ENCODE measurements at places on chromosomes 12 and 14.

DNA sequence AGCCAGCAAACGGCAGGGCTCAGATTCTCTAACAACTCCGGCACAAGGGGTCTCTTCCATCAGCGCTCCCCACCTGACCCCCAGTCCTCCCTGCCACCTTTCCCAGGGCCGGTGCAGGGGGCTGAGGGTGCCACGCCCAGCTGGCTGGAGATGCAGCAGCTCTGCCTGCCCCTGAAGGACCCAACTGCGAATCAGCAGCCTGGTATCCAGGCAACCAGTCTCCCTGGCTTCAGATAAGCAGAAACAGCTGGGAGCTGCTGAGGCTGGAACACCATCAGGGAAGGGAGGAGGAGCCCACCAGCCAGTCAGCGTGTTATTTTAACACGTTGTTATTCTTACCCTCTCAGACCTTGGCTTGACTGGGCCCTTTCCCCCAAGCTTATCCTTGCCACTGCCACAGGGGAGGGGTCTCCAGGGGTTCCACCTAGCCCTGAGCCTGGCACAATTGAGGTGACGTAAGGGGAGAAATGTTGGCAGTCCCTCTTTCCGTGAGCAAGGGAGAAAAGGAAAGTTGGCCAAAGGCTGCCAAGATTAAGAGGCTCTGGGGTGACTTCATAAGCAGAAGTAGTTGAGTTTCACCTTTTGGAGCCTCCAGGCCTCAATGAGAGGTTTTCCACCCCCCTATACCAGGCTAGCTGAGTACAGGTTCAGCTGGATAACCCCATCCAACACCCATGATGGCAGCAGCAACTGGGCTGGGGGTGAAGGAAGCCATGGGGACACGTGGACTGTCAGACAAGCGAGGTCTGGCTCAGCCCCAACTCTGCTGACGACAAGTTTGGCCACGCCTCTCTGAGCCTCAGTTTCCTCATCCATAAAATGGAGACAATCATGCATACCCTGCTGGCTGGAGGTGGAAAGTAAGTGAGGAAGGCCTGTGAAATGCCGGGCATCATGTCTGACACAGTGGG, 91.1 kb downstream of the IRF2BPL start:
- DNase-seq = peak; percentile 70

DNA sequence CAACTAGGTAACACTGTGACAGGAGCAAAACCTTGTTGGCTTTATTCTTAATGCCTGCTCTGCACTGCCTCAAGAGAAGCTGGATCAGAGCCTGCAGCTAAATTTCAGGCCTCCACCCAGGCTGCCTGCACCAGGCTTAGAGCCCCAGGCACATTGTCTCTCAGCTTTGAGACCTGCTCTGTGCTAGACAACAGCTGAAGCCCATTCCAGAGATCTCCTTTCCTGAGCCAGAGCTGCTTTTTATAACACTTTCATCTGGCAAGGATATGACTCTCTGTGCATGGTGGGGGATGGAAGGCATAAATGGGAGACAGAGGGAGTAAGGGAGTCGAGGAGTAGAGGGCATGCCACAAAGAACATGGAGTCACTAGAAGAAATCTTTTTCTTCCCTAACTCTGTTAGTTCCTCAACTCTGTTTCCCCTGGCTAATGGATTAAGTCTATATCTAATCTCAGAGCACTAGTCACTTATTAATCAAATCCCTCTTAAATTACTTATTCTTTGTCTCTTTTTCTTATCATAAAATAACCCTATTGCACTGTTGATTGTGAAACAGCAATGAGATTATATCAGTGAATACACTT, 27.1 kb upstream of the LUM start:
- DNase-seq = peak; percentile 25

DNA sequence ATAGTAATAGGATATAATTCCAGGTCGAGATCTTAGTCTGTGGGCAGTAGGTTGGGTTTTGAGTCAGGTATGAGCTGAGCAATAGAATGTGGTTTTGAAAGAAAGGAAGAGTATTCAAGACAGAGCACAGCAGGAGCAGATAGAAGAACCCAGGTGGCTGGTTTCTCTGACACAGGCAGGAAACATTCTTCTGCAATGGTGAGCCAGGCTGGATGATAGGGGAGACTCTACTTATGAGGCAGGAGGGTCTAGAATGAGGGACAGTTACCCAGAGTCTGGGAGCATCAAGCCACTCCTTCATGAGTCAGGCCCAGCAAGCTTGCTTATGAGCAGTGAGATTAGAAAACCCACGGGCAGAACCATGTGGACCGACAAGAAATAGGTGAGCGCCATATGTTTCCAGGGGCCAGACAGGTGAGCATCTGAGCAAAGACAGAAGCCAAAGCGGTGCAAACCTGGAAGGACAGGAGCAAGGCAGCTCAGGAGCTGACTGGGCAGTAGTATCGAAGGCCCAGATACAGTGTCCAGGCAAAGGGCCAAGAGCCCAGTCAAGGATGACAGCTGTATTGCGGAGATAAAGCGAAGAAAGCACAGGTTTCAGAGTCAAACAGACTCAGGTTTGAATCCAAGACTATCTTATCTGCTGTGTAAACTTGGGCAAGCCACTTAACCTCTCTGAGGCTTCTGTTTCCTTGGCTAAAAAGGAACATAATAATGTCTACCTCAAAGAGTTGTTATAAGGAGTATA, 22.5 kb upstream of the PCNX1 start:
- no peak for DNase-seq

- DNase-seq = no peak
Observed at GRCh38 chr14:91348845-91349465, 68.7 kb downstream of the CCDC88C start.

GRCh38 chr12:124566161-124566996, 1.0 kb downstream of the NCOR2 start:
- DNase-seq = peak; percentile 88

- DNase-seq = no peak
Observed at GRCh38 chr14:30966415-30967363, 58.8 kb upstream of the AP4S1 start.

DNA sequence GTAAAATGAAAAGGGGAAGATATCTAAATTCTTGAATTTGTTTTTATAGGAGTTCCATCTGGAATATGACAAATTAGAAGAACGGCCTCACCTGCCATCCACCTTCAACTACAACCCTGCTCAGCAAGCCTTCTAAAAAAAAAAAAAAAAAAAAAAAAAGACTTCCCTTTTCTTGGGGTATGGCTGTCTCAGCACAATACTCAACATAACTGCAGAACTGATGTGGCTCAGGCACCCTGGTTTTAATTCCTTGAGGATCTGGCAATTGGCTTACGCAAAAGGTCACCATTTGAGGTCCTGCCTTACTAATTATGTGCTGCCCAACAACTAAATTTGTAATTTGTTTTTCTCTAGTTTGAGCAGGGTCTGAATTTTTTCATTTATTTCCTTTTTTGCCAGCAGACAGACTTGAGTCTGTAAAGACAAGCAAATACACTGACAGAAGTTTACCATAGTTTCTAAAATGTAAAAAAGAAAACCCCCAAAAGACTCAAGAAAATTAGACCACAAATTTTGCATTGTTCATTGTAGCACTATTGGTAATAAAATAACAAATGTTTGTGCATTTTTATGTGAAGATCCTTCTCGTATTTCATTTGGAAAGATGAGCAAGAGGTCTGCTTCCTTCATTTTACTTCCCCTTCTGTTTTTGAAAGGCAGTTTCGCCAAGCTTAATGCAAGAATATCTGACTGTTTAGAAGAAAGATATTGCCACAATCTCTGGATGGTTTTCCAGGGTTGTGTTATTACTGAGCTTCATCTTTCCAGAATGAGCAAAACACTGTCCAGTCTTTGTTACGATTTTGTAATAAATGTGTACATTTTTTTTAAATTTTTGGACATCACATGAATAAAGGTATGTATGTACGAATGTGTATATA, 12.1 kb upstream of the KCNMB4 start:
- no peak for DNase-seq

- DNase-seq = no peak
Observed at GRCh38 chr14:26810631-26811030, 212.8 kb upstream of the NOVA1 start.

- peak; percentile 61 for DNase-seq
Observed at GRCh38 chr12:91326058-91327027, 143.7 kb upstream of the DCN start.

DNA sequence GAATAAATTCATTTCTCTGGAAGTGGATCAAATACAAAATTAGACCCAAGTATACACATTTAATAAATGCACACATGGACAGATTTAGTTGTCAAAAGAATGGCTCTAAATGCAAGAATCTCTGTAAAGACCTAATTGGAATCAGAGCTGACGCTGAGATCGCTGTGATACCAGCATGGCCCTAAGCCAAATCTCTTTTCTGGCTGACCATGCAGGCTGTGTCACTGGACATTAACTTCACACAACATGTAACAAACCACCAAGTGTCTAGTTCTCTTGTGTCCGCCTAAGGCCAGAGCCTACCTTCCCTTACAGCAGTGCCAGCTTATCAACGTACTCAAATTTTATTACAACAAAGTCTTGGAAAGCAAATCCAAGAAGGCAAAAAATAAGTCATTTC, 127.5 kb downstream of the MED13L start:
- no peak for DNase-seq

GRCh38 chr12:41661141-41661765, 473.1 kb downstream of the PDZRN4 start:
- DNase-seq = no peak

GRCh38 chr14:54189748-54190354, 207.0 kb upstream of the CDKN3 start:
- peak; percentile 53 for DNase-seq

GRCh38 chr14:50311337-50311971, 575 bp downstream of the L2HGDH start:
- DNase-seq = peak; percentile 51

GRCh38 chr14:73753887-73754795, 40.0 kb upstream of the PNMA1 start:
- no peak for DNase-seq

GRCh38 chr12:29071099-29071498, 78.0 kb upstream of the FAR2 start:
- no peak for DNase-seq

GRCh38 chr14:104794099-104794498, 1.4 kb downstream of the AKT1 start:
- peak; percentile 84 for DNase-seq

DNA sequence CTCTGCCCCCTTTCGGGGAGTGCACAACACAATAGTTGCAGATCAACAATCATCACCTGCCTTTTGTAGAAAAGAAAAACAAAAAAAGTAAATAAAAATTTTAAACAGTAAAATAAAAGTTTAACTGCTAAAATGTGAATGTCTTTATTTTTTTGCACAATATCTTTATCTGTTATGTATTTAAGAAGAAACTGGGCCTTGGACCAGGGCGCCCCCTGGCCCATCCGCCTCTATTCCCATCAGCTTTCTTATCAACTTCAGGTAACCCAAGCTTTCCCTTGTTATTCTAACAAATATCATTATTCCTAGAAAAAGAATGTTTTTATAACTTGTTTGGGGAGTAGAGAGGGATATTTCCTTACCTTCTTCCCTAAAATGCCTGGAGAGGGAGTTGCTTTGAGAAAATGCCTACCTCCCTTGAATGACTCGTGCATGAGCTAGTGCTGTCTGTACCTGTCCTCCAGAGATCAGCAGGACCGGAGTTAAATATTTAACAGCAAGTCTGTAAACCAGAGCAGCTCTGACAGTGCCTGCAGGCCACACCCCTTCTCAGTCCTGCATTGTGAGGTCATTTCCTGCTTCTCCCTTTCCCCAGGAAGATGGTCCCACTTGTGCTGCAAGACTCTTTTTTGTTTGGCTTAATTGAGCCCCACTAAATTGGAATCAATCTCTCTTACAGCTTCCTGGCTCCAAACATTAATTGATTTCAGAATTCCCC, 192.8 kb upstream of the RGS6 start:
- peak; percentile 87 for DNase-seq

DNA sequence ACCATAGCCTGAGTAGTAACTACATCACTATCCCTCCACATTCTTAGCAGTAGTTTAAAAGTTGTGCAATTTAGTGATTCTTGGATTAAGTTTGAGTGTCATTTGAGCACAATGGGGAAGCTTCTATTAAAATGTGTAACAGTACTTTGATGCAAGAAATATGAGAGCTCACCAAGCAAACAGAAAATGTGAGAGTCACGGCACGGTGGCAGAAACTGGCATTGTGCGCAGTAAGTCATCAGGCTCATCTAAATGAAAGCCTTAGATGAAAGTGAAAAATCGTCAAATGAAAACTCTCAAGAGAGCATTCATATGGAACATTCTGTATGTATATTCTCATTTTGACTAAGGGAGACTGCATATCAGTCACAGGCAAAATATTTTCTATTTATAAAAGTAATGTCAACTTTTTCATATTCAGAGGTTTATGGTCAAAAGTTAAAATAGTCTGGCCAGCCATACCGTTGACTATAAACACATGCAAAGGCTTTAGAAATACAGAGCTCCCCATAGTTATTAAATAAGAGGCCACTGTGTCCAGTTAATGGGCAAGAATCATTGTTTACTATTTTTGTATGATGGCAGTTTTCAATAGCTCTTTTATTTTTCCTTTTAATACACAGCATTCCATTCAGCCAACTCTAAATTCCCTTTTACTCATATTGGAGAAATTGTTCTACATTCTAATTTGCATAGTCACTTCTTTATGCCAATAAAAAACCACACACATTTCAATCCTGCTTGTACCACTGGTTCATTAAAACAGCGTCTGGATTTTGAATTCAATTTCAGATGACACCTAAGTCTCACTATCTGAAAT, 167.9 kb downstream of the PRKD1 start:
- DNase-seq = peak; percentile 53

DNA sequence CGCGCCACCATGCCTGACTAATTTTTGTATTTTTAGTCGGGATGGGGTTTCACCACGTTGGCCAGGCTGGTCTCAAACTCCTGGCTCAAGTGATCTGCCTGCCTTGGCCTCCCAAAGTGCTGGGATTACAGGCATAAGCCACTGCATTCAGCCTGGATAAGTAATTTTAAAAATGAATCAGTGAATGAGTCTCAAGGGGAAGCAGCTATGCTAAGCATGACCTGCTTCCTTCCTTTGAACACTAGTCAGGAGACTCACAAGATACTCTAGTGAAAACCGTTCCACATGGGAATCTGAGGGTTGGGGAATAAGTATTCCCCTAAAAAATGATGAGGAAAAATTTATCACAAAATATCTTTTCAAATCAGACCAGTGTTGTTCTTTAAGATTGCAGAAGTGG, 10.7 kb upstream of the FAM234B start:
- no peak for DNase-seq

- peak; percentile 3 for DNase-seq
Observed at GRCh38 chr14:91752961-91753360, 21.1 kb upstream of the CATSPERB start.

GRCh38 chr12:52895726-52896189, 9.1 kb downstream of the KRT8 start:
- DNase-seq = no peak

DNA sequence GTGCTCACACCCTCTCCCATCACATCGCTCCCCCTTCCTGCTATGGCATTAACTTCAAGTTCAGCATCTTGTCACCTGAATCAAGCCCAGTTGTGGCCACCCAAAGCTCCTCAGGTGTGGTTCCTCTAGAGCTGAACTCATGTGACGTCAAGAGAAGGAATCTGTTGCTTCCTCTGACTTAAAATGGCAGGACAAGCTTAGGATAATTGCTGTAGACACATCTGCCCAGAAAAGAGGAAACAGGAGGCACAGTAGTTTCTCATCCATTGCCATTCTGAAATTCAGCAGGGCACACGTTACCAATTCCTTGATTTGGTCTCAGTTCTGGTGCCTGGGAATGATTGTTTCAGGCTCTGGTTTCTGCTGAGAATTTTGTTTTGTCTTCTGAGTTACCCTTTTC, 52.1 kb downstream of the RCOR1 start:
- DNase-seq = no peak

- DNase-seq = no peak
Observed at GRCh38 chr14:101048766-101049165, 145.2 kb upstream of the RTL1 start.

- no peak for DNase-seq
Observed at GRCh38 chr12:6370994-6371754, 4.2 kb downstream of the SCNN1A start.

All from A673 (cell line).